ENCODE measurements at places on chromosomes 16 and 17.

GRCh38 chr17:792277-792676 is 10.1 kb downstream of the MRM3 start:
- DNase-seq = no peak

DNA sequence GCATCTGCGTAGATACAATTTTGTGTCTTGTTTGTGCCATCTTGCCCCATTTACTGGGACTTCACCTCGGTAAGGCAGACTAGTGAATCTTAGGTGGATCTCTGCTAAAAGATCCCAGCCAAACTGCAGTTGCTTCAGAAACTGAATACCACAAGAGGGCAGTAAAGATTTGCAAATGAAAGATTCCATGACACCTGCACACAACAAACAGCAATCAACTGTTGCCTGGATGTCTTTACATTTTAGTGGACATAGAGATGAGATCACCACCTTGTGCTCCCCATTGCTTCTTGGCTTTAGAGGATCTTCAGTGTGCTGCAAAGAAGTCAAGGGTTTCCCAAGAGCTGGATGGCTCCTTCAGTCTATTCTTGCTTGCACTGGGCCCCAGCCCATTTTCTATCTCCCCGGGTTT is 119.2 kb upstream of the CACNG5 start:
- DNase-seq = no peak

GRCh38 chr16:30867747-30868146 is 26.1 kb downstream of the BCL7C start:
- no peak for DNase-seq

DNA sequence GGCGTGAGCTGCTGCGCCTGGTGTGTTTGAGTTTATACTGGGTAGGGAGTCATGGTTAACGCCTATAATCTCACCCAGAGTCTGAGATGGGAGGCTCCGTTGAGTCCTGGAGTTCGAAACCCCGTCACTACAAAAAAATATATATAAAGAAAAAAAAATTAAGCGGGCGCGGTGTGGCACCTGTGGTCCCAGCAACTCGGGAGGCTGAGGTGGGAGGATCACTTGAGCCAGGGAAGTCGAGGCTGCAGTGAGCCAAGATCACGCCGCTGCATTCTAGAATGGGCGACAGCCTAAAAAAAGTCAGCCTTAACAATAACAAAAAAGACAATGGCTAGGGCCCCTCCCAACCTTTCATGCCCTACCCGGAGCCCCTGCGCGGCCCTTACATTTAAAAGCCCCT is 17.2 kb upstream of the PRR14 start:
- no peak for DNase-seq

GRCh38 chr17:37220607-37220953 is 155.2 kb upstream of the C17orf78 start:
- peak; percentile 2 for DNase-seq

DNA sequence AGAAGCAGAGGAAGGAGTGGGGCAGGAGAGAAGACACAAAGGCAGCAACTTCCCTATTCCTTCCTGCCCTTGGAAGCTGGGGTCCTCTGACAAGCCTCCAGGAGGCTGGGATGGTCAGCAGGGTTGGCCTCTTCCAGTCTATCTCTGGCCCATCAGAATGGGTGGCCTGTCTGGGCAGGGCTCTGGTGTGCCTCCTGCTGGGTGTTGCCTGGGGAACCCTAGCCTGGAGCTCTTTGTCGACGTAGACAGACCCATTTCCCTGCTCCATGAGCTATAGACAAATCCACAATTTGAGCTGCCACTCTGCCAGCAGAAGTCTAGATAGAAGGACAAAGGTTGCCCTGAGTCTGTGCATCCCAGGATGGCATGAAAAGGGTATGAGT is 11.4 kb downstream of the IGFBP4 start:
- DNase-seq = no peak

GRCh38 chr16:19936441-19936840 is 51.8 kb upstream of the GPRC5B start:
- no peak for DNase-seq

DNA sequence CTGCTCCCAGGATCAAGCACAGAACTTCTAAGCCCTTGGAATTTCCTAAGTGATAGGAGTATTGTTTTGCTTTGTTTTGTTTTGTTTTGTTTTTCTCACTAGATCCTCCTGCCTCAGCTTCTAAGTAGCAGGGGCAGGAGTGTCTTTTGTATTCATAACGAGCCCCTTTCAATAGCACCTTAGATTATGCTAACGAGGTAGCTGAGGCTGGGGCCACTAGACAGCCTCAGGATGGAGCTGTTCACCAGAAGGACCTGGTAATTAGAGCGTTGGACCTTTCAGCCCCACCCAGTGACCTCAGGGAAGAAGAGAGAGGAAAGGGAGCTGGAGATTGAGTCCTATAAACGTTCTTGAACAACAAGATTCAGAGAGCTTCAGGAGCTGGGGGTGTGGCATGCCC is 43.6 kb downstream of the IKZF3 start:
- no peak for DNase-seq

DNA sequence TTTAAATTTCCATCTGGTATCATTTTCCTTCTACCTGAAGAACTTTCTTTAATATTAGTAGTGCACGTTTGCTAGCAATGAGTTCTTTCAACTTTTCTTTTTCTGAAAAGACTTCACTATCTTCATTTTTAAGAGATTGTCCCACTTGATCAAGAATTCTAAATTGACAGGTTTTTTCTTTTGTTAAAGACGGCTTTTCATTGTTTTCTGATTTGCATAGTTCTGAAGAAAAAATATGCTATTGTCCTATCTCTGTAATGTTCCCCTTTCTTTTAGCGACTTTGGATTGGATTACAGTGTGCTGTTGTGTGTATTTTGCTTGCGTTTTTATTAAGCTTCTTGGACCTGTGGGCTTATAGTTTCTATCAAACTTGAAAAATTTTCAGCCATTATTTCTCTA is 126.3 kb upstream of the NACA2 start:
- no peak for DNase-seq

GRCh38 chr16:59305850-59306249 is 571.7 kb upstream of the GOT2 start:
- no peak for DNase-seq

DNA sequence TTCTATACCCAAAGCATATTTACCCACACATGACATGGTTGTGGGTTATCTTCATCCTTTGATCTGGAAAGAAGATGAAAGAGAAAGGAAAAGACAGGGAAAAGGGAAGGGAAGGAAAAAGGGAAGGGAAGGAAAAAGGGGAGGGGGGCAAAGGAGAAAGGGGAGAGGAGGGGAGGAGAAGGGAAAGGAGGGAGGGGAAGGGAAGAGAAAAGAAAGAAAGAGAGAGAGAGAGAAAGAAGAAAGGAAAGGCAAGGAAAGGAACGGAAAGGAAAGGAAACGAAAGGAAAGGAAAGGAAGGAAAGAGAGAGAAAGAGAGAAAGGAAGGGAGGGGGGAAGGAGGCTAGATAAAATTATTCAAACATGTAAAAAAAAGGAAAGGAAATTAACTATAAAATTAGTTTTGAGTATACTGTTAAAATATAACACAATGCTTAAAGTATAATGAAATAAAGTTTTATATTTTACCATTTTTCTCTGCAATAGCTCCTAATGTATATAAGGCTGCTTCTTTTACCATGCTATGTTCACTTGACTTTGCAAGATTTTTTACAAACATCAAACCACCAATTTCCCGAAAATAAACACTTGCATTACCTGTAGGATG is 11.2 kb downstream of the TERB1 start:
- DNase-seq = no peak

- no peak for DNase-seq
Measured at GRCh38 chr17:42674755-42675347, 1.9 kb downstream of the PLEKHH3 start.

GRCh38 chr17:18318117-18318516 is 3.0 kb downstream of the SMCR8 start:
- no peak for DNase-seq

- DNase-seq = no peak
Measured at GRCh38 chr16:80511824-80512592, 28.8 kb upstream of the DYNLRB2 start.

- DNase-seq = no peak
Measured at GRCh38 chr17:75335315-75335714, 46.1 kb upstream of the SLC25A19 start.

- no peak for DNase-seq
Measured at GRCh38 chr17:69452664-69453260, 38.3 kb downstream of the MAP2K6 start.

- no peak for DNase-seq
Measured at GRCh38 chr16:72946474-72947194, 101.3 kb downstream of the ZFHX3 start.

DNA sequence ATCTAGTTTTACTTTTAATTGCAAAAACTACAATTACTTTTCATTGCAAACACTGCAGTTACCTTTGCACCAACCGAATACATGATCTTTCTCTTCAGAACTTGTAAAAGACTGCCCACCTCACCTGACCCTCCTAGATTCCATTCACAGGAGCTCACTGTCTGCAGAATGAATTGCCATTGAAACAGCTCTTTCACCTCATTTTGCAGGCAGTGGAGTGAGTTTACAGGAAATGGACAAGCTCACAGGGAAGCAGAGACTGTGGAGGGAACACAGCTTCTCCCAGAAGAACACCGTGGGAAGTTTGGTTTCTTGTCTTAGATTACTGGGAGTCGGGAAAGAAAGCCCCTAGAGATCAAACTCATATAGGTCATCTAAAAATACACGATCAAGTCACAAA is 439.7 kb upstream of the RBFOX1 start:
- DNase-seq = no peak

DNA sequence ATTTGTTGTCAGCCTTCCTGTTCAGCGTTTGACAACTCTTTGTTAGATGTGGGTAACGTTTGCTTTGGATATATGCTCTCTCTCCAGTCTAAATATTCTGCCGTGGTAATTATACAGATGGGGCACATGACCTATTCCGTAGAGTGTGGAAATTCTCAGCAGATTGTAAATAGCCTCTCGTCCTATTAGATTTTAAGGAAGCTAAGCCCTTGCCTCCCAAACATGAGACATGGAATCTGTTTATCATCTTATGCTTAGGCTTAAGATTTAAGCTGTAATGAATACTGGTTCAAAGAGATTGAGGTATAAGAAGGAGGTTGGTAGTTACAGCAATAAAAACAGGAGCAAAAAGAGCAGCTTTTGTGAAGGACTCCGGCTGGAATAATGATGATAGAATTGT is 87.4 kb downstream of the RBFOX1 start:
- DNase-seq = no peak

Data from T-cell (primary cell).